CD4-positive, alpha-beta T cell treated with Interleukin-15 for 1 hour (primary cell): ENCODE measurements at places on chromosomes 3 and 15.
A peak's percentile ranks its signal among the peaks of the same experiment; 100 is the strongest.

DNA sequence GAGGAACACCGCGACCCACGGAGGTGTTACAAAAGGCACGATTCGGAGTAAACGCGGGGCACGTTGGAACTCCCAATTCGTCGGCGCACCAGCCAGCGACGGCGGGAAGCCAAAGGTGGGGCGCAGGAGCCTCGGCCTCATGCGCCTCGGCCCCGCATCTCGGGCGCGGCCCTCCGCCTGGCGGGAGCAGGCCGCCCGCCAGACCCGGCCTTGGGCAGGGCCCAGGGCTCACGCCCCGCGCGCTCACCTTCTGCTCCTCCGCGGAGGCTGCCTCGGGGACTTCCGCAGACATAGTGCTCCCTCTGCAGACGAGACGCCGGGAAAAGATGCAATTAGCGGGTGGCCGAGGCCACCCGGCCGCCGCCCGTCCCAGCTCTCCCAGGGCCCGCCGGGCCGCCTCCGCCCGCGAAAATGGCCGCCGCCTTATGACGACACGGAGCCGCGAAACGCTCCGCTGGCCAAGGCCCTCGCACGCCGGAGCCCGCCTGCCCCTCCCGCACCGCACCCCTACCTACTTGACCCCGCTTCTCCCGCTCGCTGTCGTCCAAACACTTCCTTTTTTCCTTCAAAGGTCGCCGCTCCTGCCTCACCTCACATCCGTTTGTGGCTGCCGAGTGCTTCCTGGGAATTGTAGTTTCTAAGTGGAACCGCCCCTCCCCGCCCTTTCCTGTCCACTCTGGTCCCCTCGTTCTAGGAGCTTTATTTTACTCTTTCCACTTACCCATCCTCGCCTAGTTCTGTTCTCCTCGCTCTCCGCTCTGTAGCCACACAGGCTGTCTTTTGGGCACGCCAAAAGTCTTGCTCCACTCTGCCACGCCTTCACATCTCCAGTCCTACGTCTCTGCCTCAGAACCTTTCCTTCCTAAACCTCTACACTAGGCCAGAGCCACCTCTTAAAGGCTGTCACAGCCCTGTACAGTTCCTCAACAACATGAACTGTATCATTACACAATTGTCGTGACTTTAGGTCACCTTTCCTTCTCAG lies at the start of gene ARPP19:
ARPP19 (minus strand) TSS at position 430 of the 985 bp plus-strand sequence; CDS start at position 292, 138 bp downstream.
- DNase-seq, result peak; percentile 89

DNA sequence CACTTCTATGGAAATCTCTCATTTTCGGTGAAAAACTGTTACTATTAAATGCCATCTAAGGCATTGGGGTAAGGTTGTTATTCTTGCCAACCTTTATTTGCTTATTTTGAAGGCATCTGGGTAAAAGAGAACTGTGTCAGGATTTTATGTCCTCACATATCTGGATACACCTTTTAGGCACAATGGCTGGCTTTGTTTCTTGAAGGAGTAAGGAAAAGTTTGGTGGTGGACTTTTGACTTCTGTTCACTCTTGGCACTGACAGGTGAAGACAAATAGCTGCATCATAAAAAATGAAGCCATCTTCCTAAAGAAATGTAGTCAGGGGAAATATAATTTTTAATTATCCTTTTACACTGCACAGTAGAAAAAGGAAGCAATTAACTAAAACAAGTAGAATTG lies 310.0 kb downstream of the CNTN3 start:
- no peak for DNase-seq

DNA sequence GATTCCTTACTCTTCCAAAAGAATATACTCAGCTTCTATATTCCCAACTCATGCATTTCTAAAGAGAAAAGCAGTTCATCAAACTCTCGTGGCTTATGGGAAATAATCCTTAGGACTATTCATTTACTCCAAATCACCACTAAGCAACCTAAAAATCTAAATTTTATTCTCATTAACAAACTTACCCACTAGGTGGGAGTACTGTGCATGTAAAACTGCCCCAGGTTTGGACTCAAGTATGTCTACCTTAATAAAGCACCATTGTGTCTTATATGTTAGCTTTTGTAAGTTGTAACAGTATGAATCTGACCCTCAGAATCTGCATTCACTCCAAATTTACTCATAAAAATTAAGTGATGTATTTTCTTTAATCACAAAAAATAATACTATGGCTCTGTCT lies 25.3 kb downstream of the RAD18 start:
- no peak for DNase-seq

GRCh38 chr3:61594144-61594963 lies 33.0 kb downstream of the PTPRG start:
- DNase-seq, result no peak

- DNase-seq, result no peak
Measured at GRCh38 chr15:100720406-100720967, 118.1 kb downstream of the ASB7 start.

- no peak for DNase-seq
Measured at GRCh38 chr3:79263423-79263822, 504.4 kb downstream of the ROBO1 start.

DNA sequence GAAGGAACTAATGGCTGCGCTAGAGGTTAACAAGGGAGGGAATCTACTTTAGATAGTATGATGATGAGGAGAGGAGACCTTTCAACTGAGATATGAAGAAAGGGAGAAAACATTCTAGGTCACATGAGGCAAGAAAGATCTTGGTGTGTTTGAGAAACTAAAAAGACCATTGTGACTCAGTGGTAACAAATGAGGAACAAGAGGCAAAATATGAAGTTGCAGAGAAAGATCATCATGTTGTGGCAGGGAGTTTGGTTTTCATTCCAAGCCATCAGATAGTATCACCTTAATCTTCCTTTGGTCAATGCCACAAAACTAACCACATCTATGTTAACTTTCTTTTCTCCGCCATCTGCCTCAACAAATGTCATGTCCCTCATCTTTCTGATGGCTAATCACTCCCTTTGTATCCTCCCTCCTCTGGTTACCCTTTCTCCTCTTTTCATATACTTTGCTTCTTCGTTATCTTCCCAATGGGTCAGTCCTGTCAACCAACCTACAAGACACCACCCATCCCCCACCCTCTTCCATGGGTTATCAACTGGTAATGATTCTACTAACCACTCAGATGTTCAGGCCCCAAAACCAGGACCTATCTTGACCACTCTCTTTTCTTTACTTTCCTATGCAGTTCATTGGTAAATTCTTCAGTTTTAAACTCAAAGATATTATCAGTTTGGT lies 2.4 kb upstream of the PDCD6IP start:
- DNase-seq, result no peak

DNA sequence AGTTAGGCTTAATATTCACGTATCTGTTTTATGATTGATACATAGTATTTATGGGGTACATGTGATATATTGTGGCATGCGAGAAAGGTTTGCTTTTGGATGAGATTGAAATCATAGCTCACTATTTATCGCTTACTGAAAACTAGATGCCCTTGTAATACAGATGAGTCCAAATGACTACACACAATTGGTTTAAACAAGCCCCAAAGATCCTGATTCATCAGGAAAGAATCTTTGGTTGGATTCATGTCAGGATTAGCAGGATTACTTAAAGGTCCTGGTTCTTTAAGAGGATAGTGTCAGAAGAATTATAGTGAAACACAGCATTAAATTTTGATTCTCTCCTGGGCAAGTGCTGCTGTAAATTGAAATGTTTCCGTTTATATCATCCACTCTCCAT lies 18.6 kb upstream of the AADAC start:
- DNase-seq, result no peak

- DNase-seq, result peak; percentile 6
Measured at GRCh38 chr3:14435175-14436014, 33.0 kb downstream of the SLC6A6 start.

GRCh38 chr15:68375191-68375631 lies 56.8 kb downstream of the ITGA11 start:
- no peak for DNase-seq

DNA sequence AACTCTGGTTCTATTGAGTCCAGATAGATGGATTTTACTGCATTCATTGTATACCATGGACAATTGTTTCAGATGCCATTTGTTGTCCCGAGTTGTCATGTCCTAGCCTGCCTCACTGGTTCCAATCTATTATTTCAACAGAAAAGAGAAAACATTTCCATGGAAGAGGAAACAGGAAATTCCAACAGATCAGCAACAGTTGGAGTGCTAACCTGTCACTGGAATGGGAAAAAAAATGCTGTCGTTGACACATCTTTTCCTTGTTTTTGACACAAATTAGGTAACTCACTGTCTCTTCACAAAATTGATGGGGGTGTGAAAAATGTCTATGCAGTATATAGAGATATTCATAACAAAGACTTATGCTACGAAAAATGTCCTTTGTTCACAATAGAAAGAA lies 432.0 kb upstream of the TBL1XR1 start:
- no peak for DNase-seq

- no peak for DNase-seq
Measured at GRCh38 chr15:63023351-63023945, 19.1 kb upstream of the TPM1 start.

GRCh38 chr3:121724130-121724529 lies 25.4 kb downstream of the GOLGB1 start:
- no peak for DNase-seq

DNA sequence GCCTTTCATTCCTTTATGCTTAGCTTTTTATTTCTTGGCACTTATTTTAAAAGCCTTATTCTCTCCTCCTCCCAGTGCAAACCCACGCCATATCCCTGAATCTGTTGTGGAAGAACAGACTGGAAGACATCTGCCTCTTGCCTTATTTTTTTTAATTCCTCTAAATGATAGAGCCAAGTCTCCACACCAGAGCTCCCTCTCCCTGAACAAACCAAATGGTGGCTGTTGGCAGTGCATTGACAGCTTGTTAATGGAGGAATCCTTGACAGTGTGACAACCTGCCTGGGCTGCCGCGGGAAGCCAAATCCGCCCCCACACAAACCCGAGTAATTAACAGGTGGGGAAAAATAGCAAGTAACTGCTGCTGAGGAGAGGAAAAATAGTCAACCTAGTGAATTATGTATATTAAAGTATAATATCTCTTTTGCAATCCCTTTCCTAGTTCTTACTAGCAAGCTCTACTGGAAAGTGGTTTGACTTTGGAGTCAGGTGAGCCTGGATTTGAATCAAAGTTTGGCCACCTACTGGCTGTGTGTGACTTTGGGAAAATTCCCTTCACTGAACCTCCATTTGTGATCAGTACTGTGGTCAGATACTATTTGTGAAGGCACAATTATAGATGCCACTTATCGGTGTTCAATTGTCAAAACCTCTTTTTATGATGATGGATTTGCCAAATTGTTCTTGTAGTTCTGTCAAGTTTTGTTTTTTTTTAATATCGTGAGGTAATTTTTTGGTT lies 589.6 kb downstream of the PDCD6IP start:
- no peak for DNase-seq

DNA sequence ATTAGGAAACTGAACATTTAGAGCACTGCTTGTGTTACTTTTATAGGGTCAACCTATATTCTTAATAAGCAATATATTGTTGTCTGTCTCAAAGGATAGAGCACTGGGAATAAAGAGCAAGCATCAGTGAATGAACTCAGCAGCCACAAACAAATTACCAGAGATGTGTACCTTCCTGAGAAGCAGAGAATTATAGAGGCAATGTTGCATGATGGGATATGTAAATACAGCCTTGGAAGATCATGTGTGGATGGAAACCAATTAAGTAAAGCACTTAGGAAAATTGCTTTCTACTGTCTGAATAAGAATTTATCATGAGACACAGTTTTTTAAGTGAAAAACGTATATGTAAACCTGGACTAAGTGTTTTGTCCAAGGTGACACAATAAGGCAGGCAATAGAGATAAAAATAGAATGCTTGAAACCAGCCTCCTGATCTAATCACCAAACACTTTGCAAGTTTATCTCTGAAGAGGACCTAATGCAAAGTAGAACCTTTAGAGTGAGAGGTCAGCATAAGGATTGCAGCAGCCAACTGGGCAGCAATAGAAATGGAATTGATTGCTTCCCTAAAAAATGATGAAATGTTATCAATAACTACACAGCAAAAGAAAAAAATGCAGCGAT lies 848.0 kb downstream of the TUSC7 start:
- DNase-seq, result no peak

DNA sequence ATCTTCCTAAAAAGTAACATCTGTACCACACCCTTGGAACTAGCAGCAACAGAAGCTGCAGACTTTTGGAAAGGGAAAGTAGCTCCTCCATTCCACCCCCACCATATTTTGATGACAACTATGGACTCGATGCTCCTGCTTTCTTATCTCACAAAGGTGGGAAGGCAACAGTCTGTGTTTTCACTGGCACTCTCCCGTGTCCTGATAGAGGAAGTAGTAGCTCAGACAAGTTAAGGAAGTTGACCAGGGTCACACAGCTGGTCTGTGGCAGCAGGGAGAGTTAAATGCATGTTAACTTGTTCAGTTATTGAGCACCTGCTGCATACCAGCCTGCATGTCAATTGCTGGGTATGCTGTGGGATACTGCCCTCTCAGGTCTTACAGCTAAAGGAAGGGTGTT lies 33.1 kb downstream of the BHLHE40 start:
- no peak for DNase-seq

GRCh38 chr3:11019116-11019819 lies 26.7 kb downstream of the SLC6A1 start:
- DNase-seq, result no peak

- no peak for DNase-seq
Measured at GRCh38 chr15:29873264-29873663, 51.0 kb upstream of the TJP1 start.

- no peak for DNase-seq
Measured at GRCh38 chr15:85396554-85396953, 16.2 kb downstream of the AKAP13 start.

- DNase-seq, result no peak
Measured at GRCh38 chr3:145911016-145911415, 250.0 kb downstream of the PLOD2 start.
